ENCODE measurements at places on chromosomes 2 and 18. TPM values are rescaled to one million over a fixed set of nuclear protein-coding genes. Genes with fewer than 3 reads are reported as not detected.

Gene PLEK
- 6.9 TPM for total RNA-seq

- no peak for DNase-seq
Observed at GRCh38 chr2:134406311-134406710, 152.4 kb downstream of the MGAT5 start.

Gene ERICH2
- not detected for total RNA-seq

DNA sequence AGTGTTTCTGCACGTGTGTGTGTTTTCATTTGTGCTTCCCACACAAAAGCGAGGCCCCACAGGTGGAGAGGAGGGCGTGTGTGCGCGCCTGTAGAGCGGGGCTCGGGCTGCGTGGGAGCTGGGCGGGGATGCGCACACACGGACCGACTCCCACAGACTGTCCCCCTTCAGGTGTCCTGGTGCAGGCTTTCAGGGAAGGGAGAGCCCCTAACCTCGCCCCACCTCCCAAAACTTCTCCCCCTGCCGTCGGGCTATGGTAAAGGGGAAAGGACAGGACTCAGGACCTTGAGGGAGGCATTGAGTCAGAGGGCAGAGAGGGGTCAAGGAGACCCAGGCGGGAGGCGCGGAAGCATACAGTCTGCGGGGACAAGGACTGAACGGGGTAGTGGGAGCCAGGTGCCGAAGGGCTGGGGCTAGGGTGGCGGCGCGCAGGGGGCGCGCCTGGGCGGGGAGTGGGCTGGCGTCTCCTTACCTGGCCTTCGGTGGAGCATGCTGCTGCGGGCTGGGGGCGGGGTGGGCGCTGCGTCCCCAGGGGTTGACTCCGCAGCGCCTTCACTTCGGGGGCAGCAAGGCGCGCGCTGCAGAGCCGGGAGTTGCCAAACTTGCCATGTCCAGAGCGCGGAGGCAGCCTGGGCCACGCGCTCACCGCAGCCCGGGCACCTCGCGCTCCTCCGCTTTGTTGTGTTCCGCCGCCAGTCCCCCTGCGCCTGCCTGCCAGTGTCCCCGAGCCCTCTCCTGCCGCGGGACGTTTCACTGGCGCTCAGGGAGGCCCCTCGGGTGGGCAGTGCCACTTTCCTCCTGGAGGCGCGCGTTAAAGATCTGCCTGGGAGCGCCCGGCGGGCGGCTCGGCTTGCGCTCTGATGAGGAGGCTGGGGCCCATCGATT is 302.0 kb downstream of the NCKAP5 start:
- DNase-seq: no peak

All from activated CD4-positive, alpha-beta memory T cell treated with anti-CD3 and anti-CD28 coated beads for 36 hours (primary cell).